ENCODE measurements at places on chromosomes 3 and 15. TPM values are rescaled to one million over a fixed set of nuclear protein-coding genes. Genes with fewer than 3 reads are reported as not detected.

CDHR4 gene
- total RNA-seq, result not detected

DNA sequence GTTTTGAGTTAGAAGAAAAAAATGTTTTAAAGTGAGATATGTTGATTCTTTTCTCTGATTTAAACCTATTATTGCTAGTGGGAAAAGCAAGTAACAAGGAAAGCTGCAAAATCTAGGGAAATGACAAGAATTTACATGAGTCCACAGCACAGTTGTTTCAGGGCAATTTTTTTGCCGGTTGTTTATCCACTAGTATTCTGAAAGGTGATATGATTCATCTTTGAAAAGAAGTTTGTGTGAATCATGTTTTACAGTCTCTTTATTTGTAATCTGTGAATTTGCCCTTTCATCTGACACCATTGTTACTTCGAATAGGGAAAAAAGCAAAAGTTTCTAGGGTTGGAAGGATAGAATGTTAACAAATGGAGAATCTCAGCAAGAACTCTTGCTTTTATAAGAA lies 894.7 kb downstream of the OTOL1 start:
- H3K27me3 ChIP-seq, result no peaks in the 10 kb centered on the region
- H3K27ac ChIP-seq, result peak overlapping the region; percentile 93
- H3K4me1 ChIP-seq, result peaks cover 16% of the 10 kb centered on the region
- no peak for DNase-seq
- H3K36me3 ChIP-seq, result no peaks in the 10 kb centered on the region

DNA sequence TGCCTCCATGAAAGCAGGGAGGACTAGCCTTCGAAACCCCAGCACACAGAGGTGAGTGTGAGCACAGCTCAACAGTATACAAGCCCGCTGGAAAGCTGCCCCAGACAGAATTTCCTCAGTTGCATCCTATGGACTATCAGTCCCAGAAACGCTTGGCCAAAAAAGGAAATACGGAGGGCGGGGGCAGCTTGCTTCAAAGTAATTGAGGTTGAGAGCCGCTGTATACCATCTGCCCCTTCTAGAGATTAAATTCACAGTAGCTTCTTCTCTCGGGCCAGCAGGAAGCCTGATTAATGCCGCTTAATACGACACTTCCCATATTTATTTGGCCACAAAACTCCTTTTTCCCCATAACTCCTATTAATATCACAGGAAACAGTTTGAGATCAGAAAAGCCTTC lies 88.7 kb downstream of the LIPC start:
- no peak for DNase-seq
- H3K36me3 ChIP-seq, result no peaks in the 10 kb centered on the region
- H3K4me3 ChIP-seq, result no peak overlapping the region
- no peaks in the 10 kb centered on the region for H3K4me1 ChIP-seq
- H3K27me3 ChIP-seq, result peaks cover 10% of the 10 kb centered on the region

GRCh38 chr15:61157933-61158332 lies 71.2 kb downstream of the RORA start:
- H3K27ac ChIP-seq, result no peak overlapping the region
- H3K4me1 ChIP-seq, result peaks cover 15% of the 10 kb centered on the region
- no peaks in the 10 kb centered on the region for H3K36me3 ChIP-seq
- DNase-seq, result no peak
- H3K27me3 ChIP-seq, result peaks cover 4% of the 10 kb centered on the region

- peak within 1 kb of the TSS; percentile 80 for H3K4me3 ChIP-seq
- no peaks in the 10 kb centered on the region for H3K27me3 ChIP-seq
- H3K27ac ChIP-seq, result peak within 1 kb of the TSS; percentile 69
Observed at GRCh38 chr3:11154036-11154952, at the start of gene HRH1. Gene HRH1, plus strand, starts transcription at chr3:11154493. Its CDS starts 104,545 bp downstream, at chr3:11259038.

EAF2 gene
- total RNA-seq, result 1.4 TPM

NMNAT3 gene
- 0.59 TPM for total RNA-seq

DNA sequence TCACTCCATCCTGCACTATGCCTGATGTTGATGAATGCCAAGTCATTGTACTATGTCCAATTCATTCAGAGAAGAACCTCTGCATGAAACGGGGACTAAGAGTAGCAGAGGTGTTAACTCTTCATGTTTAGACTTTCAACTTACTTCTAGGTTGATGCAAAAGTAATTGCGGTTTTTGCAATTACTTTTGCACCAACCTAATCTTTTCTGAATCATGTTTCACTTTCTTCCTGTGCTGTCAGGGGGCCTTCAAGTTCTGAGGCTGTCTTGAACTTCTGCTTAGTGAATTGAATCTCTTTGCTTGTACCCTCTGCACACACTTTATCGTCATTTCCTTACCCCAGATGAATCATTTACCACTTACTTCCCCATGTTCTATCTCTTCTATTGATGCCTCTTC lies 636.2 kb downstream of the NAALADL2 start:
- no peaks in the 10 kb centered on the region for H3K4me1 ChIP-seq
- H3K27me3 ChIP-seq, result no peaks in the 10 kb centered on the region
- DNase-seq, result no peak
- H3K27ac ChIP-seq, result no peak overlapping the region
- H3K36me3 ChIP-seq, result no peaks in the 10 kb centered on the region
- H3K4me3 ChIP-seq, result no peak overlapping the region

DNA sequence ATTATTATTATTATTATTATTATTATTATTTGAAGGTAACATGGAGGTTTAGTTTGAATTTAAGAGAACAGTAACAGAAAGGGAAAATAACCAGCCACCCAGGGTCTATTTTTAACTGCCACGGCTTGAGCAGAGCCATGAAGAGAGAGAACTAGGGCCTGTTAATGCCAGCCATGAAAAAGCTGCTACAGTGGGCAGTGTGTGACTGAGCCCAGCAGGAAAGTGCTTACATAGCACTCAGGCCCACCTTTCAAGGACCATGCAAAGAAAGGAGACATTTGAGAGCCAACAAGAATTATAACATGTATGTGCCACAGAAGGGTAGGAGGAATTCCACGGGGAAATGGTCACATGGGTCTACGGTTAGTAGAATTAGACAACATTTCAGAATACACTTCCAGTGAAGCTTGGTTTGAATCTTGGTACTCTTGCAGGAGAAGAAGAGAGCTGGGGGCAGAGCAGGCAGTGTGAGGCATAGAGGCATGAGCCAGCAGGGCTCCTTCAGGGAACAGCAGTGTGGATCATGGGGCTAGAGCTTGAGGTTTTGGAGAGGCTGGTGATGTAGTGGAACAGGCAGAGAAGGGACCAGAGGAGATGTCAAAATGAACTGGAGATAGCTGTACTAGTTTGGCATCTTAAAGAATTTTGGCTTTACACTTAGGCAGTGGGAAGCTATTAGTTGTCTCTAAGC lies 140.7 kb downstream of the CMSS1 start:
- H3K4me1 ChIP-seq, result peaks cover 33% of the 10 kb centered on the region
- no peaks in the 10 kb centered on the region for H3K36me3 ChIP-seq
- no peaks in the 10 kb centered on the region for H3K27me3 ChIP-seq
- DNase-seq, result peak; percentile 45
- H3K27ac ChIP-seq, result no peak overlapping the region

DNA sequence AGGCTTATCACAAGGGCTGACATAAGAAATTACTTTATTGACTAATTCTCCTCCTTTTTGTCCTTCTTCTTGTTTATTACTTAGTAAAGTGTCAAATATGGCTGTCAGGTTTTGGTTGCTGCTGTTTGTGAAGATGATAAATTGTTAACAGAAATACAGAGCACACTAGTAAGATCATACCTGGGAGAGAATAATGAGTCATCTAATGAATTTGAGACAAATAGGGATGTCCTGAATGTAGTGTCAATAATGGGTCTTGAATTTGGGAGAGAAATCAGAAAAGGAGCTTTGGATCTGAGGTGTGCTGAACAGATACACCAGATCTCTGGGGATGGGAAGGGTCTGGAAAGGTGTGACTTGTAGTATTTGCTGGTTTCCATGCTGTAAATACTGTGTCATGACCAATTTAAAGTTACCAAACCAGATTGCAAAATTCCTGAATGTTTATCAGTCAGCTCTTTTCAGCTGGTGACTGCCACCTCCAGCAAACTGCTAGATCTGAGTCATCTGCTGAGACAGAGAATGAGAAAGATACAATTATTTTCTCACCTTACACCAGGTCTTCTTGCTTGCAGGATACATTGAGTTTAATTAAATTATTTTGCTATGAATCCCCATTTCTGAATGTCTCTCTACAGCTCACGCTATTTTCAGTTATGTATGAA lies 76.7 kb upstream of the SATB1 start:
- no peak overlapping the region for H3K27ac ChIP-seq
- H3K36me3 ChIP-seq, result no peaks in the 10 kb centered on the region
- H3K27me3 ChIP-seq, result no peaks in the 10 kb centered on the region
- no peak overlapping the region for H3K4me3 ChIP-seq

SHC4 gene
- 1.5 TPM for total RNA-seq

ITGA11 gene
- total RNA-seq, result 697 TPM

DNA sequence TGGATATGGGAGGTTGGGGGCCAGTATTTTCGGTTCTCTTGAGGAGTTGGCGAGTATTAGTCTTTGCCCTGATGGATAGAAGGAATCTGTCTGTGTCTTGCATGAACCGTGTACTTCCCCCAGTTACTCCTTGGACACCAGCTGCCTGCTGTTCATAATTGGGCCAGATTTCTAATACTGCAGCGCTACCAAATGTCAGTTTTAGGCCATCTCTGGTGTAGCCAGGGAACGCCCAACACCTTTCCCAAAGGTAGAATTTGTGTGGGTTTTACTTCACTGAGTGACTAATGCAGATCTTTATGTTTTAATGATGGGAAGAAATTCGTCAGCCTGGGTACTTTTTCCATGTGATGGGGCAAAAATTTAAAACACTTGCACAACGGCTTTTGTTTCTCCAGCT lies 18.4 kb downstream of the FLNB start:
- no peaks in the 10 kb centered on the region for H3K27me3 ChIP-seq
- H3K4me1 ChIP-seq, result peaks cover 9% of the 10 kb centered on the region
- DNase-seq, result peak; percentile 80
- peak overlapping the region; percentile 55 for H3K27ac ChIP-seq
- H3K36me3 ChIP-seq, result peaks cover 4% of the 10 kb centered on the region

GRCh38 chr15:40763801-40764628 lies at the start of gene GCHFR:
Gene GCHFR, plus strand, starts transcription at chr15:40764068. Its CDS starts 113 bp downstream, at chr15:40764181.
- DNase-seq, result peak; percentile 96
- H3K27ac ChIP-seq, result peak within 1 kb of the TSS; percentile 26
- peak within 1 kb of the TSS; percentile 73 for H3K4me3 ChIP-seq
- peaks cover 6% of the 10 kb centered on the region for H3K27me3 ChIP-seq
- peaks cover 43% of the 10 kb centered on the region for H3K4me1 ChIP-seq
- H3K36me3 ChIP-seq, result no peaks in the 10 kb centered on the region

DNA sequence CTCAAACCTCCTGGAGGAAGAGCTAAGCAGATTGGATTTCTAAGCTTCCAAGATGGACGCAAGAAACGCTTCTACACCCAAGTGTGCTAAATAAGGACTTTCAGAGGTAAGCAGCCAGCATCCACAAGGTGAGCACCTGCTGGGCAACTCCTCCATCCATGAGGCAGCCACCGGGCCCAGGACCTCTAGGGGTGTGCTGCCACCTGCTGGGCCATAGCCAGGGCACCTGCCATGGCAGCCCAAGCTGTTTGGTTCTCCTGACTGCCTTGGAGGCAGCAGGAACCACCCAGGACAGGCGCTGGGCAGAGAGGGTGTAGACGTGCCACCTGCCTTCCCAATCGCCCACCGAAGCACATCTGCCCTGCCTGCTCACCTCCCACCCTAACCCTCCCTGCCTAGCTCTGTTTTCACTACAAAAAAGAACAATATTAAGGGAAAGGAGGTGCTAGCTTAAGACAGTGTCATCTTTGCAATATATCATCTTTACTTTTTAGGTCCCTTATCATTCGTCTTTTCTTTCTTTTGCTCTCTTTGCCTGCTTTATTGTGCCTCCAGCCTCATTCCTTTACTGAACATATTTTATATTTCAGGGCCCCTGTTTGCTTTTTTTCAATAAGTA lies 12.9 kb downstream of the C15orf62 start:
- H3K4me1 ChIP-seq, result peaks cover 13% of the 10 kb centered on the region
- peak; percentile 70 for DNase-seq
- H3K36me3 ChIP-seq, result peaks cover 12% of the 10 kb centered on the region
- H3K27ac ChIP-seq, result no peak overlapping the region
- no peak overlapping the region for H3K4me3 ChIP-seq

NKTR gene
- 98.4 TPM for total RNA-seq

- no peak for DNase-seq
- peak overlapping the region; percentile 9 for H3K4me3 ChIP-seq
- no peaks in the 10 kb centered on the region for H3K36me3 ChIP-seq
- H3K27me3 ChIP-seq, result no peaks in the 10 kb centered on the region
- H3K27ac ChIP-seq, result peak overlapping the region; percentile 95
Observed at GRCh38 chr15:25884370-25884769, 21.2 kb upstream of the ATP10A start.

A4GNT gene
- total RNA-seq, result not detected

GRCh38 chr15:33874156-33874555 lies 94.1 kb upstream of the CHRM5 start:
- no peaks in the 10 kb centered on the region for H3K4me1 ChIP-seq
- no peaks in the 10 kb centered on the region for H3K27me3 ChIP-seq
- H3K36me3 ChIP-seq, result no peaks in the 10 kb centered on the region

GRCh38 chr3:80753021-80753420 lies 985.2 kb upstream of the ROBO1 start:
- no peak for DNase-seq
- H3K36me3 ChIP-seq, result no peaks in the 10 kb centered on the region
- H3K27ac ChIP-seq, result no peak overlapping the region
- no peaks in the 10 kb centered on the region for H3K27me3 ChIP-seq
- no peaks in the 10 kb centered on the region for H3K4me1 ChIP-seq

DNA sequence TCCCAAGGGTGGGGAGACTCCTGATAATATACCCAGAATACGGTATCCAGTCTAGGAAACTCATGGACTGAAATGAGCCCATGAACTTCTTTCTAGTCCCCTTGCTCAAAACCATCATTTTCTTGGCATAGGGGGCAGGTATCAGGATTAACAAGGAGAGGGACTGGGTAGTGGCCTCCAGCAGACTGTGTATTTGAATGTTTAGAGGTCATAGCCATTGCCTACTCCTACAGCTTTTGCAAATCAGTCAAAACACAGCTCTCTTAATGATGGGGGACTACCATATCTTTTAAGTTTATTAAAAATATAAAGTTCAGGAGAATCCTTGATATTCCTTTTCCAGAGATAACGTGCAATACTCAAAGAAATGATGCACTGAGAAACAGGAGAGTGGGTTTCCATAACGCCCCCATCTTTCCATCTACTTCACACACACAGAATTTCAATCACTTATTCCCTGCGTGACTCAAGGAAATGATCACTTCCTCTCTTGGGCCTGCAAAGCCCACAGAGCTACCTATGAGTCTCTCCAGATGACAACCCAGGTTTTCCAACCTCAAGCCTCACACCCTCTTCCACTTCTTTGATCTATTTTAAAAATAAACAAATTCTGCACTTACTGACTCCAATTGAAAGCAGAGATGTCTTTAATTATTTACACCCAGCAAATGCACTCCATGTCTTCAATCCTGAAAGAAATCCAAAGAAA lies 584.0 kb upstream of the LMCD1 start:
- H3K36me3 ChIP-seq, result no peaks in the 10 kb centered on the region
- H3K27me3 ChIP-seq, result no peaks in the 10 kb centered on the region
- H3K4me1 ChIP-seq, result no peaks in the 10 kb centered on the region
- H3K4me3 ChIP-seq, result no peak overlapping the region
- H3K27ac ChIP-seq, result no peak overlapping the region

CX3CR1 gene
- total RNA-seq, result under 0.01 TPM

DNA sequence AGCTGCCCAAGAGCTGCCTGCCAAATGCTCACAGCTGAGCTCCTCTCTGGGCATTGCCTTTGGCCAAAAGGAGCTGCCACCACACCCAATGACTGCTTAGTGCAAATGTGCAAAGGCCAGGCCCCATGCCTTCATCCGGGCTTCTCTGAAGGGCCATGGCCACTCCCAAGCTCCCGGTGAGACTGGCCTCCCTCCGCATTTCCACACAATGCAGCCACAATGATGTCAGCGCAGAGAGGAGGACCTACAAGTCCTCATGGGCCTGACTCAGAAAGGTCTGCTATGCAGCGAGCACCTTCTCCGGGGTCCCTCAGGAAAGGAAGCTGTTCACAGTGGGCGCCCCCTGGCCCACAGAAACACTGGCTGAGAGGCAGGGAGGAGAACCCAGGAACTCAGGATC lies 12.7 kb downstream of the OXTR start:
- no peak overlapping the region for H3K27ac ChIP-seq
- H3K4me1 ChIP-seq, result peaks cover 14% of the 10 kb centered on the region
- no peak overlapping the region for H3K4me3 ChIP-seq
- DNase-seq, result peak; percentile 76

Data from osteoblast (primary cell).